Left colon (tissue), 2 donors: ENCODE measurements at places on chromosomes 16 and 17. TPM values are rescaled to one million over a fixed set of nuclear protein-coding genes. Genes with fewer than 3 reads are reported as not detected.

Gene DNAAF8
- total RNA-seq: 0.49 TPM

Gene CARD14
- 1.3 TPM for total RNA-seq

Gene TADA2A
- 19.7 TPM for total RNA-seq

Gene NUDT16L1
- total RNA-seq: 43.8 TPM

Gene HID1
- 69.3 TPM for total RNA-seq

Gene CCL14
- 2.3 TPM for total RNA-seq

Gene CHP2
- 171 TPM for total RNA-seq

Gene CCL4L2
- total RNA-seq: not detected

Gene ITGA2B
- total RNA-seq: 0.37 TPM

Gene NHLRC4
- total RNA-seq: not detected

- DNase-seq: no peak
Observed at GRCh38 chr17:58284613-58285421, 4.1 kb upstream of the MPO start.

DNA sequence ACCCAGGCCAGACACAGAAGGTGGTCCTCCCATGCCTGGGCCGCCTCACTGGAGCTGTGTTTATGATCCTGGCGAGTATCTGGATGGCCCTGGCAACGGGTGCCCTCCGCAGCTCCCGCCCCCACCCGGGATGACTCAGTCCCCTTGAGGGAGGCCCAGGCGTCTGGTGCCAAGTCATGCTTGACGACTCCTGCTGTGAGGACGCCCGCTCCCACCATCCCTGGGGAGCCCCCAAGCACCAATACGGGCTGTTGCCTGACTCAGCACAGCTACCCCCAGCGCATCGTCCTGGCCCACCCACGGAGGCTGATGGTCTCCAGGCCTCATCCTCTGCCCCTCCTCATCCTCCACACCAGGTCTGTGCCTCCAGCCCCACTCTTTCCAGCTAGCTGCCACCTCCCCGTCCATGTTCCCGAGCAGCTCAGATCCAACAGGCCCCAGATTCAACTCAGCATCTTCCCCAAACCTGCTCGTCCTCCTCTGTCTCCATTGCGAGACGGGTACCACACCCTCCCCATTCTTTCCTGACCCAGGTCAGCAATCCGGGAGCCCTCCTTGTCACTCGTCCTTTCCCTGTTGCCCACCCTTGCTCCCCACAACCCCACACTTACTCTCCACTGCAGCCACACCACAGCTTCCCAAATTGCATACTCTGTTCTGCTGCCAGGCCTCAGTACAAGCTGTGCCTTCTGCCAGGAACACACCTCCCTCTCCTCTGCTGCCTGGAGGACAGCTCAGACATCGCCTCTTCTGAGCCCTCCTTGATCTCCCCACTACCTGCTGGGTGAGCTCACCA, 2.6 kb downstream of the CAMKK1 start:
- DNase-seq: peak; percentile 63

GRCh38 chr17:78168903-78169793, 767 bp downstream of the SYNGR2 start:
- peak; percentile 88 for DNase-seq

DNA sequence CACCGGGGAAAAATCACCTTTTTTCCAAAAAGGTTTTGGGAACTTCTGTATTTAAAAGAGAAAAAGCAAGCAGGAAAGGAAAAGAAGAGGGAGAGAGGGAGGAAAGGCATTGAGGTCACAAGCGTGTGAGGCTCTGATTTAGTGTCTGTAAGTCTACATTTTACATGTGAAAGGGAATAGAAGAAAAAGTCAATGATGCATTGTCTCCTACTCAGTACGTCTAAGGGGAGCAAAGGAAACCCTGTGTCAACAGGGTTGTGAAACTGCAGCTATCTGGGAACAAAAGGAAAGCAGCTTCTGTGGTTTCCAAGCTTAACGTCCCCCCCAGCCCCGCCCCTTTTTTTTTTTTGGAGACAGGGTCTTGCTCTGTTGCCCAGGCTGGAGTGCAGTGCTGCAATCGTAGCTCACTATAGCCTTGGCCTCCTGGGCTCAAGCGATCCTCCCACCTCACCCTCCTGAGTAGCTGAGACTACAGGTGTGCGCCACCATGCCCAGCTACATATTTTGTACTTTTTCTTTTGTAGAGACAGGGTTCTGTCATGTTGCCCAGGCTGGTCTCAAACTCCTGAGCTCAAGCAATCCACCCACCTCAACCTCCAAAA, 1.8 kb upstream of the CDC42EP4 start:
- no peak for DNase-seq

DNA sequence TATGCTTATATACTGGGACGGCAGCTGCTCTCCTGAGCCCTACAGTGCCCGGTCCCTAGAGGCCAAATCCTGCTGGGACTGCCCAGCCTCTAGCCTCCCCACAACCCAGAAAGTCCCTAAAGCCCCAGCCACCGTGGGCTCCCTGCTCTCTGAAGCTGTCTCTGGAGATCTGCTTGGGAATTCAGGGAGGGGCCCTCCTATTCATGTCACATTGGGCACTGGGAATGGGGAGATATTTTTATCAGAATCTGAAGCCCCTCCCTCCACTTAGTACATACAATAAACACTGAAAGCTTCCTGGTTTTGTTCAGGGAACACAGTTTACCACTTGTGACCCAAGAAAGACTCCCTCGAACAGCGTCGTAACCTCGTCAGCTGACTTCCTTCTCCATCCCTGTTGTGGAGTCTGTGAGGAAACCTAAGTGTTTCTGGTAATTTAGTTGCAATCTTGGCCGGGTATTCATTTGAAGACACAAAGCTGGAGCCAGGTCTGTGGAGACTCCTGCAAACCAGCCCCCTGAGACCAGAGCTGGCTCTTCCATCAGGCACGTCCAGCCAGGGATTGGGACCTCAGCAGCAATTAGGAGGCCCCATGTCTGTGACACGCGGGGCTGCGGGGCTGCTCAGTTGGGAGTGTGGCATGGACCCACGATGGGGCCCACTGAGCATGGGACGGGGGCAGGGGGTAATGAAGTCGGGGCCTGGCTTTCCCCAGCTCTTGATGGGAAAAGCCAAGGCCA, 38.5 kb downstream of the PGS1 start:
- peak; percentile 68 for DNase-seq

DNA sequence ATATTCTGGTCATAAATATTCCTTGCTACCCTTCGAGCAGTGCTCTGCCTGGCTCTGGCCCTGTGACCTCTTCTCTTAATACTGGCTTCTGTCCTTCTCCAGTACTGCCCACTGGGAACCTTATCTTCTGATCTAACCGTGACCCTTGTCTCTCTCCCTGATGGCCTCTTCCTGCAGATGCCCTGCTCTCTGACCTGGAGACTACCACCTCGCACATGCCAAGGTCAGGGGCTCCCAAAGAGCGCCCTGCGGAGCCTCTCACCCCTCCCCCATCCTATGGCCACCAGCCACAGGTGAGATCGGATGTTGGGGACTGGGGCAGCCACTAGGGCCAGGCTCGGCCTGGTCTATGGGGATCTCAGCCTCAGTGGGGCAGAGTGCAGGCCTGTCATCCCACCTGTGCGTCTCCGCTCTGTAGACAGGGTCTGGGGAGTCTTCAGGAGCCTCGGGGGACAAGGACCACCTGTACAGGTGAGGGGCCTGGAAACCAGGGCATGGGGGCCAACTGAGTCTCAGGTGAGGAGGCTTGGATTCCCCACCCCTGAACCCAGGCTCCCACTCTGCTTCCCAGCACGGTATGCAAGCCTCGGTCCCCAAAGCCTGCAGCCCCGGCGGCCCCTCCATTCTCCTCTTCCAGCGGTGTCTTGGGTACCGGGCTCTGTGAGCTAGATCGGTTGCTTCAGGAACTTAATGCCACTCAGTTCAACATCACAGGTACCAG, 1.5 kb downstream of the TGFB1I1 start:
- no peak for DNase-seq

- no peak for DNase-seq
Observed at GRCh38 chr16:21262779-21263639, 15.1 kb downstream of the CRYM start.

GRCh38 chr17:35018814-35019213, 38.5 kb downstream of the LIG3 start:
- DNase-seq: no peak

DNA sequence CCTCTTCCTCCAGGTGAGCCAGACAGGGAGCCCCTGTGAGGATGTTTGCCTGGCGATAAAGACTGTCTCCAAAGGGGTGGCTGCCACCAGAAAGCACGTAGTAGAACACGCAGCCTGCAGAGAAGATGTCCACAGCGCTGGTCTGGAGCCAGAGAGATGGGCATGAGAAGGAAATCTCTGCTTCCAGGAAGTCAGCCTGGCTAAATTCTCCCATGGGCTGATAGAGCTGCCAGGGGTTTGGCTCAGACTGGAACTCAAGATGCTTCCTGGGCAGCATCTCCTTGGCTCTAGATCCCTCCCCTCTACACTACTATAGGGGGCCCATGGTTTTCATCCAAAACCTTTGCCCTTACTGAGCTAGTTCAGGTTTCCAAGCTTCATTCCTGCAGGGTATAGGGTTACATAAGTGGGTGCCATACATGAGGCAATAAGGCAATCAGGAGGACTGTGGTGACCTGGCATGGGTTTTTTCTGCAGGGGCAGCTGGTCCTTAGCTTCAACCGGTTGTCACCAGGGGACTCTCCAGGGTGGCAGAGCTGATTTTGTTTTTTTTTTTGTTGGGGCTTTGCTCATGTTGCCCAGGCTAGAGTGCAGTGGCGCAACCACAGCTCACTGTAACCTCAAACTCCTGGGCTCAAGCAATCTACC, 13.6 kb downstream of the PLK1 start:
- DNase-seq: no peak

GRCh38 chr17:82623707-82624106, 24.5 kb downstream of the WDR45B start:
- no peak for DNase-seq

- no peak for DNase-seq
Observed at GRCh38 chr17:50311112-50311460, 34.8 kb upstream of the XYLT2 start.

DNA sequence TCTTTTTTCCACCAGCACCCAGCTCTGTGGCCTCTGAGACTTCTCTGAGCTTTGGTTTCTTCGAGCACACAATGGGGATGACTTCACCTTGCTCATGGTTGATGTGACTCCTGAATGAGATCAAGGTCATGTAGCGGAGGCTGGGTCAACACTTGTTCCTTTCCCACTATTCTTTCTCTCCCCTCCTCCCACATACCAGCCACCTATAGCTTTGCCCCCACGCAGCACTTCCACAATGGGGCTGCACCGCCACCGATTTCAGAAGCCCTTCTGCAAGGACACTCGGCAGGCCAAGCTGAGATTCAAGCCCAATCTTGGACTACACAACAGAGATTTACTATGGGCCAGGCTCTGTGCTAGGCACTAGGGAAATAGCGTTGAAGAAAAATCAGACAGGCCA, 14.4 kb downstream of the TRIM25 start:
- DNase-seq: no peak

GRCh38 chr17:6830383-6830986, 1.0 kb downstream of the TEKT1 start:
- no peak for DNase-seq

GRCh38 chr17:64788286-64789060, 126.4 kb upstream of the SMURF2 start:
- DNase-seq: no peak

DNA sequence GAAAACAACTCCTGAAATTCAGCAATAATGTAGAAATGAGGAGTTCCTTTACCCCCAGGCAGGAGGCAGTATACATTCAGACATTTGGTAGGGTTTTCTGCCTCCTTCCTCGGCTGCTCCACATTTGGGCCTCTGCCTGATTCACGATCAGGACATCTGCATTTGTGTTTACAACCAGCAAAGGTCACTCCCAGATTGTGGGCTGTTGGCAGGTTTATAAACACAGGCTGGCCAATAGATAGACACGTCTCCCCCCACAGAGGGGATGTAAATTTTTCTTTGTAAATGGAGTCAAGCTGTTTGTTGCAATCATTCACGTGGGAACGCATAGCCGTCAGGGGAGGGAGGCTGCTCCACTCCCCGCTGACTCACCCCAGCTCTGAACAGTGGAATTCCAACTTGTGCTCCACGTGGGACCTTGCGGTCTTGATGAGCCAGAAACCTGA, 252.1 kb upstream of the N4BP1 start:
- DNase-seq: peak; percentile 7

DNA sequence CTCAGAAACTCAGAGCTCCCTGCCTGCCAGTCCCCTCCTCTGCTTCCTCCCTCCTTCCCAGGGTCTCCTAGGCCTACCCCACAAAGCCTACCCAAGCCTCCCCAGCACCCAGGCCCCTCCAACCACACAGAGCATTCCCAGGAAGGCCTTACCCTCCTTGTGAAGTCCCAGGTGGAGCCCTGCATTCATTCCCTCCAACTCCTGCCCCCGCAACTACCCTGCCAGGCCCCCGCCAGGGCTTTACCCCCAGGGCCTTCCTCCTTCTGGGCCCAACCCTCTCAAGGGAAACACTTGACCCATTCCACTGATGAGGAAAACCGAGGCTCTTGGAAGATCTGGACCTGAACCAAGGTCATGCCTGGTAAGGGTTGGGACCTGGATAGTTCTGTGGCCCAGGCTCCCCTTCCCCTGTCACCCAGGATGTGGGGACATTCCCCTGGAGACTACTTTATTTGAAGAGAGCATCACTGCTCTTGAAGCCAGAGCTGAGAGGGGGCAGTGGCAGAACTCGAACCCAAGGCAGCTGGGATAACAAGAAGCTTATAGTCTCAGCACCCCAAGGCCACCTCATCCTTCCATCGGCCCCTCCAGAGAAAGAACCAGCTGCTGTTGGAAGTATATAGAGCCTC, 12.5 kb downstream of the PLLP start:
- DNase-seq: no peak

DNA sequence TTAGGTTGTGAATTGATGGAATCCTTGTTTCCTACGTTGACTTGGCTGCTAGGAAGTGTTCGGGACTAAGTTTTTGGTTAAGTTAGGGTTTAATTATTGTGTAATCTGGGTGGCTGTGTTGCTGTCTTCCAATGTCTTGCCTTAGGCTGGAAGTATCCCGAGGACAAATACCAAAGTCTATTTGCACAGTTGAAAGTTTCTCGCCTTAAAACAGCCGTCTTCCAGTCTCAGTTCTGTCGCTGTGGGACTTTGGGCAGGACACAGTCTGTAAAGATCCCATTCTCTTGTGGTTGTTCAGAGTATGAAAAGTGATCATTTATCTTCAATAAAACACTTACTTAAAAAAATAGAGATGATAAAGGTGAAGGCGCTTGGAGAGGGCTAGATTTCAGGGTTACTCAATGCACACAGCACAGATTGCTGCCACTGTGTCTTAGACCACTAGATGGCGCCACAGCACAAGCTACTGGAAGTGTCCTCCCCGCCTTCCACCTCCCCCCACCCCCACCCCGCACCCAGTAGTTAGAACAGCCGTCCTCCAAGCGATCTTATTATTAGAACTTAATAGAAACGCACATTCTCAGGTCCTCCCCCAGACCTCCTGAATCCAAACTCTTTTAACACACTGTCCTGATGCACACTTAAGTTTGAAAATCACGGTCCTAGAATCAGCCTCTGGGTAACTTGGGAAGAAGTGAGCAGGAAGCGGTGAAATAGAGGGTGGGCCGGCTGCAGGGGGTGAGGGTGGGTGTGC, 45.8 kb downstream of the AKAP1 start:
- peak; percentile 91 for DNase-seq

GRCh38 chr17:80839970-80840369, 151.7 kb upstream of the CHMP6 start:
- no peak for DNase-seq

GRCh38 chr17:80647746-80648145, 103.1 kb downstream of the RPTOR start:
- DNase-seq: no peak

- DNase-seq: peak; percentile 87
Observed at GRCh38 chr17:45225964-45226530, 4.4 kb downstream of the FMNL1 start.

GRCh38 chr17:29574732-29575510, 6.4 kb downstream of the TP53I13 start:
- DNase-seq: peak; percentile 84
